Motor neuron (in vitro differentiated cells): ENCODE measurements at places on chromosomes 5 and 9. TPM values are rescaled to one million over a fixed set of nuclear protein-coding genes. Genes with fewer than 3 reads are reported as not detected.
A peak's percentile ranks its signal among the peaks of the same experiment; 100 is the strongest.

BDP1 gene
- total RNA-seq, result 24.6 and 26.1 TPM in 2 replicates

PDE4D gene
- 8.7 and 10.1 TPM in 2 replicates for total RNA-seq

- no peak for ATAC-seq
Observed at GRCh38 chr9:77982581-77983319, 48.9 kb downstream of the GNAQ start.

DNA sequence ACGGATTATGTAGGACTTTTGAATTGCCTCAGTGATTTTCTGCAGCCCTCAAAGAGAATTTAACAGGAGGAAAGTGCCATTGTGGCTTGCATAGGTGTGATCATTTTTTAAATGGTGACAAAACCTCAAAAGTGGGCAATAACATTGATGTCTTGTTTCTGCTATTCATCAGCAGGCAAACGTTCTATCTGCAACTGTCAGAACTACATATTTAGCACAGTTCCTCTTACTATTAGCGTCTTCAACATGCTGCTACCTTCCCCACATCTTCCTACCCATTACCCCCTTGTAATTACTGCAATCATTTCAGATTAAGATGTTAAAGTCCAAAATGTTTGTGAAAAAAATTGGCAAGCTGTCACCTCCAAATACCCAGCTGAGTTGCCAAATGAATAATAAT is 254.6 kb downstream of the SMARCA2 start:
- ATAC-seq, result no peak

DNA sequence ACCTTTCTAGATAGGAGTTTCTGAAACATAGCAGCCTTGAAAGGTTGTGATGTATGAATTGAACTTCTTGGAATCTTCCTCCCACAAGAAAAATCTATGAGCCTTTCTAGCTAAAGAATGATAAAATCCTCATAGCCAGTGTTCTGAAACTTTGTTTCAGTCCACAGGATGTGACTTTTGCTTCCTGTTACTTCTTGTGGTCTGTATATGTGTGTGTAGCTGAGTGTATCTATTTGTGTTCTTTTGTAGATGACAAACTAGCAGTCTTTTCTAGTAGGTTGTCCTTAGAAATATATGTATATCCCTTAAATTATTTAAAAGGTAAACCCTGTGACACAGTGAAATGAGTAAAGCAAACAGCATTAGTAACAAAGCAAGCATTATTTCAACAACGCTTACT is 188.8 kb downstream of the MRPS30 start:
- no peak for ATAC-seq

- no peak for ATAC-seq
Observed at GRCh38 chr5:139947727-139948126, 95.4 kb downstream of the NRG2 start.

DNA sequence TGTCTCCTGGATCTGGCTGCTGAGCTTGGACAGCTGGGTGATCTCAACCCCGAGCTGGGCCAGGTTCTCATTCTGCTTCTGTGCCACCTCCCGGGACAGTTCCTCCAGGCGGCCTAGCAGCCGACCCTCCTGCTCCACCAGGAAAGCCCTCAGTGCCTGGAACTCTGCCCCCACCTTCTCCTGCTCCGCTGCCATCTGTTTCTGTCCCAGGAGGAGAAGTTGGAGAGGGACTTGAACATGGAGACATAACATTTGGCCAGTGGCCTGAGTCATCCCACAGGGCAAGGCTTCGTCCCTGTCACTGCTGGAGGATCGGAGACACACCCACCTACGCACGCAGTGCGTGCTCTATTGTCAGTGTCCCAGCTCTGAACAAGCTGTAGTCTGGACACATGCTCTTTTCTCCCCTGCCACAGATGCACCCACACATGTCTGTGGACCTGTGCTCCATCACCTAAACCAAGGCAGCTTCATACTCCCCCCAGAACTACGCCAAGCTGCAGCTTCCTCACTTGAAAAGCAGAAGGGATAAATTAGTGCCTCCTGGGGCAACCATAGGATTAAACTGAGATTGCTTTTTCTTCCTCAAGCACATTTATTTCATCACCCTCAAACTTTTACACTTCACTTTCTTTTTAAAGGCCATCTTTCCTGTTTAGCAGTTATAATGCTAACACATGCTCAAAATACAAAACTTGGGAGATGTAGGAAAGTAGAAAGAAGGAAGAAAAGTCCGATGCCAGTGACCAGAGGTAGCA is 4.9 kb downstream of the TRIM7 start:
- peak; percentile 38 for ATAC-seq
